ENCODE measurements at places on chromosomes 4 and X.

DNA sequence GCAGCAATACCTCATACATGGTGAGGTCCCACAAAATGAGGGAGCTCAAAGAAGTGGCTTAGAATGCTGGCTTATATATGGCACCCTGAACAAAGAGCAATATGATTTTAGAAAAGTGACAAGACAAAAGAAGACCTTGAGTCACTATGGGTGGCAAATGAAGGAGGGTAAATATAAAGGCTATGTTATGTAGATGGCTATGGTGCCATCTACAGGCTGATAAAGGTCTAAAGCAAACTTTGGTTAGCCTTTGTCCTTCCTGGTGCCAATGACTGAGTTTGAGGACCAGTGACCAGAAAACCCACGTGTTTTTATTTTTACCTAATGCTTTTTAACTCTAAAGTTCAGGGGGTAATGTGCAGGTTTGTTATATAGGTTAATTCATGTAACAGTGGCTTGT lies 151.8 kb downstream of the CCNG2 start:
- no peak for DNase-seq

DNA sequence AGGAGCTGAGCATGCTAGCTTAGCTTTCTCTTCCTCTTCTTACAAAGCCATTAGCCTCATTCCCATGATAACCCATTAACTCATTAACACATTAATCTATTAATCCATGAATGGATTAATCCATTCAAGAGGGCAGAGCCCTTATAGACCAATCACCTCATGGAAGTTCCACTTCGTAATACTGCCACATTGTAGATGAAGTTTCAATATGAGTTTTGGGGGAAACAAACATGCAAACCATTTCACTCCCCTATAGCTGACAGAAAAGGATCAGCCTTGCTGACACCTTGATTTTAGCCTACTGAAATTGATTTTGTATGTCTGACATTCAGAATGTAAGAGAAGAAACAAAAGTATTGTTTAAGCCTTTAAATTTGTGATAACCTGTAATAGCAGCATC lies 251.8 kb upstream of the GALNTL6 start:
- no peak for DNase-seq

- DNase-seq, result no peak
Observed at GRCh38 chr4:88002786-88003185, 4.6 kb upstream of the PKD2 start.

GRCh38 chr4:127249066-127249766 lies 383.5 kb upstream of the INTU start:
- DNase-seq, result no peak

- DNase-seq, result no peak
Observed at GRCh38 chrX:118174516-118175098, 58.0 kb upstream of the KLHL13 start.

GRCh38 chr4:37909332-37910090 lies 18.6 kb downstream of the TBC1D1 start:
- DNase-seq, result no peak

DNA sequence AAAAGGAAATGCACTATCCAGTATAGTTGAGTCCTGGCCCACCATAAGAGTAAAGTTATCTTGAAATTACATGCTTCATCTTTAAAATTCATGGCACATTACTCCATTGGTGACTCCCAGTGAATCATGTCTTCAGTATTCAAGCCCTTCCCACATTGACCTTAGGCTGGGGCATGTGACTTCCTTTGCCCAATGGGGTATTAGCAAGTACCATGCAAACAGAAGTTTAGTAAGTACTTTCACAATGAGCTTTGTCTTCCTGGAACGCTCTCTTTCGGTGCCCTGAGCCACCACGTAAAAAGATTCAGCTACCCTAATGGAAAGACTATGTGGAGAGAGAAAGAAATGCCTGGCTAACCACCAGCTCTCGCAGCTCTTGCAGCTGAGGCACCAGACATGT lies 235.4 kb downstream of the HNRNPD start:
- no peak for DNase-seq

All from stimulated activated CD4-positive, alpha-beta T cell treated with anti-CD3 and anti-CD28 coated beads, Interleukin-4, amount 100 ng/mL, for 4 hours (primary cell).